Stimulated activated CD4-positive, alpha-beta T cell treated with anti-CD3 and anti-CD28 coated beads, Interleukin-4, amount 100 ng/mL, for 1 hour (primary cell): ENCODE measurements at places on chromosomes 3 and 15.
A peak's percentile ranks its signal among the peaks of the same experiment; 100 is the strongest.

DNA sequence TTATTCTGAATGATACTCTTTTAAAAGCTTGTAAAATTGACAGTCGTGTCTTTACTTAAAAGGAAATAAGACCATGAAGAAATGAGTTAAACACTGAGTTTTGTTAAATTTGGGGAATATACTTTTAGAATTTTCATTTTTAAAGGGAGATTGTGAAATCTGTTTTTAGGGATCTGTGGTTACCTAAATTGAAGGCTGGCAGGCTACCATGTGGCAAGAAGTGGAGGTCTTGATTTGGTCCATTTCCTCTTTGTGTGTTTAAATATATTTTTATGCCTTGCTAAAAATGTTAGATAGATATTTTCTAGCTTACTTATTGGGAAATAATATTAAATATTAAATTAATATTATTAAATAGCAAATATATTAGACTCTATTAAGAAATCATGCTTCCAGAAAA, 36.6 kb upstream of the SLC22A13 start:
- DNase-seq: no peak

DNA sequence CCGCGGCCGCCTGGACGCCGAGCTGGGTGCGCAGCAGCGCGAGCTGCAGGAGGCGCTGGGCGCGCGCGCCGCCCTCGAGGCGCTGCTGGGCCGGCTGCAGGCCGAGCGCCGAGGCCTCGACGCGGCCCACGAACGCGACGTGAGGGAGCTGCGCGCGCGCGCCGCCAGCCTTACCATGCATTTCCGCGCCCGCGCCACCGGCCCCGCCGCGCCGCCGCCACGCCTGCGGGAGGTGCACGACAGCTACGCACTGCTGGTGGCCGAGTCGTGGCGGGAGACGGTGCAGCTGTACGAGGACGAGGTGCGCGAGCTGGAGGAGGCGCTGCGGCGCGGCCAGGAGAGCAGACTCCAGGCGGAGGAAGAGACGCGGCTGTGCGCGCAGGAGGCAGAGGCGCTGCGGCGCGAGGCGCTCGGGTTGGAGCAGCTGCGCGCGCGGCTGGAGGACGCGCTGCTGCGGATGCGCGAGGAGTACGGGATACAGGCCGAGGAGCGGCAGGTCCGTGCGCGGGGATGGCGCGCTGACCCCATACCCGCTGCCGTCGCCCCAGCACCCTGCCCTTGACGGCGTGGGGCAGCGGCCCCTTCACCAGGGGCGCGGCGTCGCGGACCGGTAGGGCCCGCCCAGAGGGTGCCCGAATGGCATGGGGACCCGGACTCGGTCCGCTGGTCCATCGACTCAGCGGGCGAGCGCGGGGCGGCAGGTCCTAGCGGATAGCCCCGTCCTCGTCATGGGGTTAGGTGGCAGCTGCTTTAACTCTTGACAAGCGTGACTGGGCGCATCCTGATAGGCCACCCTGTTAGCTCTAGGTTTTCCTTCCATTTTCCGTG, 848 bp downstream of the SYNM start:
- peak; percentile 32 for DNase-seq

DNA sequence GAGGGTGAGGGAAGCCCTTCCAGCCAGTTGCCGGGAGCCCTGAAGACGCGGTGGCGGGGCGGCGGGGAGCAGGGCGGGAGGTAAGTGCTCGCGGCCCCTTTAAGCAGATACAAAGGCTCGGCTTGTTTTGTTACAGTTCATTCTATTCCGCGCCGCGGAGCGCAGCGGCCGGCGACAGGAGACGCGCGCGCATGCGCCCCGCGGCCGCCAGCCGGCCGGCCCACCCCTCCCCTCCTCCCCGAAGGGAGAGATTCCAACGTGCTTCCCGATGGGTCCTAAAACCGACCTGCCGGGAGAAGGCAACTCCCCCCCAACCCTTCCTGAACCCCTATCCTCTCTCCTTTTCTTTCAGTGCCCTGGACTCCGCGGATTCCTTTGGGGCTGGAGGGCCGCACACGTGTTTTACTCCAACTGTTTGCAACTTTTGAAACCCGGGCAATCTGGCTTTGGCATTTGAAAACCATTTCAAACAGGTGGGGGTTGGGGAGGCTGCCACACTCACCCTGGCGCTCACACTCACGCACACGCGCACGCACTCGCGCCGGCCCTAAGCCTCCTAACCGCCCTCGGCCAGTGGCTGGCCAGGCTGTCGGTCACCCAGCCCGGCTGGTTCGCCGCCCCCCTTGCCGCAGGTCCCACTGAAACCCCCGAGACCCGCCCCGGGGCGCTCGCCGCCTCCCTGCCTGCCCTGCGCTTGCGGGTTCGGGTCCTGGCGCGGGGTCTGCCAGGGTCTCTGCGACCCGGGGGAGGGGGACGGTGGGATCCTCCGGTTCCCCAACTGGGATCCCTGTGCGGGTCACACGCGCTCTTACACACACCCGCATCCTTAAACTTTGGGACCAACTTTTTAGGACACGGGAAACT, at the start of gene MAGI1:
TSS of gene MAGI1 (minus strand) at position 193 of the 864 bp plus-strand sequence. CDS start 610 bp downstream, outside the sequence.
- DNase-seq: peak; percentile 13

- DNase-seq: no peak
Observed at GRCh38 chr3:110677506-110677905, 394.1 kb upstream of the NECTIN3 start.

- DNase-seq: no peak
Observed at GRCh38 chr3:181616088-181617070, 95.3 kb upstream of the SOX2 start.

DNA sequence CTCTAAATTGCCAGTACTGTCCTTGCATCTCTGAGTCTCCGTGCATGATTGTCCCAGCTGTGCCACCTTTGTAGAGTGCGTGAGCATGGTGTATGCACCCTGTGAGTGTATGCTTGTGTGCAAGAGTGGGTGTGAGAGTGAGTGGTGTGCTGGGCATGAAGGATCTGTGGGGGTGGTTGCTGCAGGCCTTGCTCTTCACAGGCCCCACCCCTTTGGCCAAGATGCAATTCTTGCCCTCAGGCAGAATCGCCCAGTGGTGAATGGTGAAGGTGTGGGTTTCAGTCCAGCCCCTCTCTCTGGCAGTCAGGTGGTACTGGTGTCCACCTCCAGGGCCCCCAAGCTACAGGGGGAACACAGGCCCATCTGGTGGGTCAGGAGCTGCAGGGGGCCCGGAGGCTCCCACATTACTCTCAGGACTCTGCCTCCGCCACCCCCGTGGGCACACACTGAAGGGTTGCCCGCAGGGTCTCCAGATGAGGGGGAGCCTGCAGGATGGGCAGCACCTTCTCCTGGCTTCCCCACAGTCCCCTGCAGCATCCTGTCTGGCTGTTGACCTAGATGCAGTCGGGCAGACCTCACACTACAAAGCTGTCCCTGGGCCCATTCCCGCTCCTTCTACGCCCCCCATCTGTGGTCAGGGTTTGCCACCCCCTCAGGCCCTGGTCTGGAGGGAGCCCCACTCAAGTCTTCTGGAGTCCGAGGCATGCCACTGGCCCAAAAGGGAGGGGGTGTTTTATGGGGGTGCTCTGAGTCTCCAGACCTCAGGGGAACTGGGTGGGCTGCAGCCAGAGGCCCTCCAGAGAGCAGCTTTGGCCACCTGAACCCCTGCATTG, 8.3 kb upstream of the ROPN1B start:
- no peak for DNase-seq

DNA sequence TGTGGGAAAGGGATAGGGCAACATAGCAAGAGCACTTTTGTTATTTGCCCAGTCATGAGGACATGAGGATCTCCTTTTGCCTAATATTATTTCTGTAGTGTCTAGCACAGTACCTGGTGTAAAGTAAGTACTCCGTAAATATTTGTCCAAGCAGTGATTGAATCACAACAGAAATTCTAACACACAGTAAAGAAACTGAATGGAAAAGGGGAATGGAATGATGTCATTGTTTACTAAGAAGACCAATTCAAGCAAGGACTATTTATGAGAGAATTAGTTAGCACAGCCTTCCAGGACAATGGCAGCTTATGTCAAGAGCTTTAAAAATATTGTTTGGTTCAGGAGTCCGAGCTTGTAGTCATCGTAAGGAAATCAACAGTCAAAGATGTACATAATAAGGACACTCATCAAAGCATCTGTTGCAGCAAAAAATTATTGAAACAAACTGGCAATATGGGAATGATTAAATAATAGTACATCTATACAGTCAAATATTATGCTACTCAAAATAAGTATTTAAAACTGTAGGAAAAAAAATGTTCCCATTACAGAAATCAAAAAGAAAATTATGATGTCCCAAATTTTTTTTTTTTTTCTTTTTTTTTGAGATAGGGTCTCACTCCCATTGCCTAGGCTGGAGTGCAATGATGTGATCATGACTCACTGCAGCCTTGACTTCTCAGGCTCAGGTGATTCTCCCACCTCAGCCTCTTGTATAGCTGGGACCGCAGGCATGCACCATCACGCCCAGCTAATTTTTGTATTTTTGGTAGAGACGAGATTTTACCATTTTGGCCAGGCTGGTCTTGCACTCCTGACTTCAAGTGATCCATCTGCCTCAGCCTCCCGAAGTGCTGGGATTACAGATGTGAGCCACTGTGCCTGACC, 17.9 kb downstream of the CAPN7 start:
- no peak for DNase-seq

DNA sequence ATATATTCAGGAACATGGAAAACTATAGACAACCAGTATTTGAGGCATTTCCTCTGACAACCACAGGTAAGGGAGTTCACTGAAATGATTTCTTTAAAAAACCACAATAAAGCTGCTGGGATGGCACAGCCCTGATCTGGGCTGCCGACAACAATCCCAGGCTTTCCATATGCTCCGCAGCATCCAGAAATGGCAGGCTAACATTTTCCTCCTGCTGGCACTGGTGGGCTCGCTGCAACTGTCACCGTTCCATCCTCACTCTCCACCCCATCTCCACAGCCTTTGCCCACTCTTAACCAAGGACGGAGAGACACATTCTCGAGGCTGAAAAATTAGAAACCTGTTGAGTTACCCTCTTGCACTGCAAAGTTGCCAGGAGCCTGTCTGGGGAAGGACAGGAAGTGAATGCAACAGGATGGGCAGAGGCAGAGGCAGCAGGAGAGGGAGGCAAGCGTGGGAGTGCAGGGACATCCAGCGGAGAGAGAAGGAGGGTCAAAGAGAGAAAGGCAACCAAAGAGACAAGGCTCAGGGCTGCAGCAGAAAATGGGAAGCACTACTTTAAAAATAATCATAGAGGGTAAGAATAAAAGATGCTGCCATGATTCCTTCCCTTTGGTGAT, 79.0 kb upstream of the ARRDC4 start:
- DNase-seq: no peak

- DNase-seq: no peak
Observed at GRCh38 chr3:15453501-15453900, 26.1 kb downstream of the EAF1 start.

- no peak for DNase-seq
Observed at GRCh38 chr15:59332009-59332408, 40.7 kb downstream of the MYO1E start.

- no peak for DNase-seq
Observed at GRCh38 chr3:120441776-120442175, 9.0 kb downstream of the FSTL1 start.

DNA sequence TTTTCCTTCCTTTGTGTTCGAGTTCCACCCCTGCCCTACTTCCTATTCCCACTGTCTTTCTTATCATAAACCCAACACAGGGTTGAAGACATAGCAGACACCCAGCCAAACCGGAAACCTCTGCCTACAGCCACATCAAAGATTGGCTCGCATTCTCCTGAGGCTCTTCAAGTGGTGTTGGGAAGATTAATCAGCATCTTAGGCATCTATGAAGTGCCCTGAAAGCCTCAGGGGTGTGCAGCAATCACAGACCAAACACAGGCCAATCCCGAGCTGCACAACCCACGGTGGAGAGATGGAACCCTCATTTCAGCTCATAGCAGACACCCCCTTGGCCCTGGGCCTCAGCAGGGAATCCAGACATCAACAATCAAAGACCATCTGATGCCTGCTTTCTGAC, 255.9 kb downstream of the XXYLT1 start:
- no peak for DNase-seq

DNA sequence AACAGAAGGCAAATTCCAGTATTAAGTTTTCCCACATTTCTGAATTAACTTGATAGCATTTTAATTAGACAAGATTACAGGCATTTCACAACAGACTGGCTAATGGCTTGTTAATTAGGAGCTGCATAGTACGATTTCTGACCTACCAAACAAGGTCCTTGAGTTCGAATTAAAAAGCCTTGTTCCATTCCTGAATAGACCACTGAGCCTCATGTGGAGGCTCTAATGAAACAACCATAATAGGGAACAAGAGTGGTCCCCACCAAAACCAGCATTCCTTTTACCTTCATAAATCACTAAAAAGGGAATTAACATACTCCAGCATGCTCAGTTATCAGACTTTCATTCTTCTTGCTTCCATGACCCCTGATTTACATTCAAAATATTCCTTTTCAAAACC, 66.4 kb downstream of the PRTG start:
- DNase-seq: no peak

GRCh38 chr3:113847664-113848461, 9.3 kb downstream of the GRAMD1C start:
- DNase-seq: no peak

- DNase-seq: no peak
Observed at GRCh38 chr3:43762451-43762850, 71.7 kb downstream of the ABHD5 start.

DNA sequence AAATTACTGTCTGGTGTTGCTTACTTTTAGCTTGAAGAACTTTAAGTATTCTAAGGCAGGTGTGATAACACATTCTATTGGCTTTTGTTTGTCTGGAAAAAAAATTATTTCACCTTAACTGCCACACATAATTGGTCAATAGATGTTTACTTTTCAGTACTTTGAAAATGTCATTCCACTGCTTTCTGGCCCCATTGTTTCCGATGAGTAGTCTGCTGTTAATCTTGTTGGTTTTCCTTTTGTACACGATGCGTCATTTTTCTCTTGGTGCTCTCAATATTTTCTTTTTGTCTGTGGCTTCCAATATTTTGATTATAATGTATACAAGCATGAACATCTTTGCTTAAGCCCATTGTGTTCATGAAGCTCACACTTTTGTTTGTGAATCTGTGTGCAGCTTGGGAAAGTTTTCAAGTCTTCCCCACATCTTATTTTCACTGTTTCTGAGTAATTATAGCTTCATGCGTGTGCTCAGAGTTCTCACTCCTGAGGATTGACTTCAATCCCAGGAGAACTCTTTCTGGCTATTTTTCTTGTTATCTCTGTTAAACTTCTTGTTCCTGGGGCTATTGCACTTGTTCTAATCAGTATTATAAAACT, 664.7 kb downstream of the IGSF11 start:
- no peak for DNase-seq

GRCh38 chr15:92079047-92079446, 225.5 kb downstream of the SLCO3A1 start:
- DNase-seq: peak; percentile 21

DNA sequence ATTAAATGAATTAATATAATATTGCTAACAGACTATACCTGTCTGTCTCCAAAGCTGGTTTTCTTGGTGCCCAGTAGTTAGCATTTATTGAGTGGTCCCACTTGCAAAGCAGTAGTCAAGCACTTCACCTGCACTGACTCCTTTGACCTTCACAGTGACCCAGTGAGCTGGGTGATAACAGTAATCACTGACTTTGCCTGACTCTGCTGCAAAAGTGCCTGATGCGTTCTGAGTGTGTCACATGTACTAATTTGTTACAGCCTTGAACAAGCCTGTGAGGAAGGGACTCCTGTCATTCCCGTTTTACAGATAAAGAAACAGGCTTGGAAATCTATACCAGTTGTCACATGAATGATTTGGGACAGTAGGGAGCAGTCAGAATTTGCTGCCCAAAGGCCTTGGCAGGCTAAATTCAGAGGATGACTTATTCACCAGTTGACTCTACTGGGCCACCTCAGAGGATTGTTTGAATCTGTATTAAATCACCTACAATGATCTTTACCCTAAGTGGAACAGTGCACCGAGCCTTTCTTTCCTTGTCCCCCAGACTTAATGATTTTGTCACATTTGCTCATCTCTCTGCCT, 116.6 kb upstream of the PLXNA1 start:
- no peak for DNase-seq

GRCh38 chr3:27105904-27106303, 263.3 kb downstream of the NEK10 start:
- no peak for DNase-seq
